ENCODE measurements at places on chromosomes 7 and 10.
A peak's percentile ranks its signal among the peaks of the same experiment; 100 is the strongest.

GRCh38 chr10:85864173-85864549 lies 502.4 kb downstream of the GRID1 start:
- DNase-seq, result no peak

DNA sequence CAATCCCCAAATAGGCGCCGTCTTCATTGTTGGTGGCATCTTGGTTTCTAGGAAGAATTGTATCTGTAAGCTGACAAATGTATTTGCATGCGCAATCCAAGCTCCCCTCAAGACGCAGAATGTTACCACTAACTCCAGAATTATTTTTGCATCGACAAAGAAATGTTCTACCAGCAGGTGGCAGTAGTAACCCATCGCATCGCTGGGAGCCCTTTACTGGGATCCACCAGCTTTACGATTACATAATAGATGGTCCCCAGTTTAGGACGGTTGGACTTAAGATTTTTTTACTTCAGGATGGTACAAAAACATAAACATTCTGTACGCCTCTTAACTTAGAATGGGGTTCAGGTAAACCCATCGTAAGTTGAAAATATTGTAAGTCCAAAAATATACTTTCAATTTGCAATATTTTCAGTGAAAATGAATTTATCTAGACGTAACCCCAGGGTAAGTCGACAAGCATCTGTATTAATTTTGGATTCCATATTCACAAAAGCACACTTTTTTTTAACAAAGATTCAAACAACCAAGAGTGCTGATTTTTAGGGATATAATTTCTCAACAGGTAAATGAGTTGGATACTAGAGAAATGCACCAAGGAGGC lies 114.0 kb upstream of the COBL start:
- no peak for DNase-seq

DNA sequence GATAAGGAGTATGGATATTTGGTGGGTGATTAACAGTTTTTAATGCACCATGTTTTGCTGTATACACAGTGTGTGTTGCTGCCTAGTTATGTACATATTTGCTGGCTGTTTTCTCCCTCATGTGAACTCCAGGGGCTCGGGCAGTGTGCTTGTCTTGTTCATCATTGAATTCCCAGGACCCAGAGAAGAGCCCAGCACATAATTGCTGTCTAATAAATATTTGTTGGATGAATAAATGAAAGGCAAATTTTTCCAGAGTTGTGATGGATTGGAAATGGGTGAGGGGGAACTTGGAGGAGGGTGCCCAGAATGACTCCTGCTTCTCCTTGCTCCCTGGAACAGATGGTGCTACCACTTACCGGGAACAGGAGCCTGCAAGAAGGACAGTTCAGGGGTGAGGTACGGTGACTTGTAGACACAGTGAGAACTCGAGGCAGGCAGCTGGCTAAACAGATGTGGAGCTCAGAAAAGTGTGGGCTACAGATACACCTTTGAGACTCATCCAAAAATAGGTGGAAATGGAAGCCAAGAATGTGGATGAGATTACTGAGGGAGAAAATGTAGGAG lies 586.8 kb upstream of the MGMT start:
- no peak for DNase-seq

- DNase-seq, result no peak
Observed at GRCh38 chr10:44016589-44017482, 368.1 kb downstream of the CXCL12 start.

GRCh38 chr7:49715486-49715885 lies 58.0 kb upstream of the VWC2 start:
- DNase-seq, result no peak

DNA sequence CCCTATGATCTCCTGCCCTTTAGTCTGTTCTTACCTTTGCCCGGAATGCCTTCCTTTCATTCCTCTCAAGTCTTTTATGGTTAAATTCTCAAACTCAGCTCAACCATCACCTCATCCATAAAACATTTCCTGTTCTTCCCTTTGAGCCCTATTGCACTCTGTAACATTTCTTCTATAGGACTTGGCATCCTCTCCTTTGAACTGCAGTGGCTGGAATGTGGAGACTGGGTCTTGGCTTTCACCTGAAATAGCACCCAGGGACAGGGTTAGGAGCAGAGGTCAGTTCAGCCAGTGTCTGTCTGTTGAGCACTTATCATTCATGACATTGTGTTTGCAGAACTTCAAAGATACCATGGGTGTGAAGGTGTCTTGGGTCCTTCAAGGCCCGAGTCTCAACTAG lies 7.2 kb downstream of the NFE2L3 start:
- no peak for DNase-seq

DNA sequence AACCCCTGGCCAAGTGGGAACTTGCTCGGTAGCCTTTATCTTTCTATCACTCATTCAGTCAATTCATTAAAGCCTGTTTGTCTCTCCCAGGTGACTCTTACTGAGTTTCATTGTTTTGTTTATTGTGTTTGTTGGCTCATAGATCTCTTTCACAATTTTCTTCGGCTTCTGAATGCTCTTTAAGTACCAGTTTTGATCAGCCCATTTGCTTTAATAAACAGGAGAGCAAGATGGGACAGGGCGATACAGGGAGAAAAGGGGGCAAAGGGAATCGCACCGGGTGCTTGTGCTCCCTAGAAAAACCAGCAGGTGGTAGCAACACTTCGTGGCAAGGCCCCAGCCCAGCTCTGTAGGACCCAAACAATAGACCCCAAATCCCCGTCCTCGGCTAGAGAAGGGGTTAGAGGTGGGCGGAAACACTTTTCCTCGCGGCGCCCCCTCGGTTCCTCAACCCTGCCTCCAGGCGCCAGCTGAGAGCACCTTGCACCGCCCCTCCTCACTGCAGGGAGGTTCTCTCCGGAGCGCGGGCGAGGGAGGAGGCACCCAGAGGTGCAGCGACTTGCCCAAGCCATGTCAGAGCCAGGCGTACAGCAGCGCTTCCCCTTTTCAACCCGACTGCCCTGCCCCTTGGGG lies 1.0 kb upstream of the EPHB6 start:
- peak; percentile 73 for DNase-seq

GRCh38 chr7:7384228-7384627 lies 151.4 kb downstream of the COL28A1 start:
- DNase-seq, result no peak

GRCh38 chr7:19001854-19002253 lies 115.6 kb downstream of the TWIST1 start:
- DNase-seq, result no peak

DNA sequence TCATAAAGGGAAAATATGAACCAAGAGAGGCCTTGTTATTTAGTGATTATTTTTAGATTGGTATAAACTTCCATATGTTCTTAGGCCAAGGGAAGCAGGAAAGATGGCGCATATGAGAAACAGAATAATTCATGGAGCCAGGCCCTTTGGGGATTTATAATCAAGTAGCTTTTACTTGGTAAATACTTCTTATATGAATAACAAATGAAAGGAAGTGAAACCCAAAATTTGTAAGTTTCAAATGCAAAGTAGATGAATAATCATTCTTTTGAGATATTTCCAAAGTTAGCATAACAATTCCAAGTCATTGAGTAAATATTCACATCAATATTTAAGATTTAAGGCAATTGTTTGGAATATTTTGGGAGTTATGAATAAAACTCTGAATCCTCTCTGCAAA lies 13.9 kb upstream of the OPTN start:
- no peak for DNase-seq

DNA sequence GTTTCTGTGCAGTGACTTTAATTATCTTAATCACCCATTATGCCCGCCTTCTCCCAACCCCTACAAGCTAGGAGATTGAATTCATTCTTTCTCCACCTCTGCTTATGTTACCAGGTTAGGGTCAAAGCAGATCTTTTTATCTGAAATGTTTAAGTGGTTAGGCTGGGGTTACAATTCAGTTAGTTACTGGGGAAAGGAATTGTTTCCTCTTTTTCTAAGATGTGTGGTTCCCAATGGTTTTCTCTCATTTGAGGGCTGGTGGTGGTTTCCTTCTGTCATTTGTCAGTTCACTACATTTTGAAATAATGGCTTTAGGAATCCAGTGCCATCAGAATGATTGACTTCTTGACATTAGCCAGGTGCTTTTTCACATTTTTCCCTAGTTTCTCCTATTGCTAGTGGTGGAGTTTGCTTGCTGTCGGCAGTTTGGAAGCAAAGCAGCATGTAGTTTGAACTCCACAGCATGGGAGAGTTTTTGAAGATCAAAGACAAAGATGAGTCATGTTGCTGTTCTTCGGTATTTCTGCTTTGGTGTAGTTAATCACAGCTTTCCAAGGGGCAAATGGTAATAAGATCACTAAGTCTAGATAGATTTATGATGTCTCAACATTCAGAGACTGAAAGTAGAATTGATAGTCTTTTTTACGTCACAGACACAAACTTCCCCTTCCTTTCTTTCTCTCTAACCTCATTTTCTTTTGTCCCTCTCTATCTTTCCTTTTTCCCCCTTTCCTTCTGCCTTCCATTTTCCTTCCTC lies 168.2 kb downstream of the SND1 start:
- DNase-seq, result no peak

DNA sequence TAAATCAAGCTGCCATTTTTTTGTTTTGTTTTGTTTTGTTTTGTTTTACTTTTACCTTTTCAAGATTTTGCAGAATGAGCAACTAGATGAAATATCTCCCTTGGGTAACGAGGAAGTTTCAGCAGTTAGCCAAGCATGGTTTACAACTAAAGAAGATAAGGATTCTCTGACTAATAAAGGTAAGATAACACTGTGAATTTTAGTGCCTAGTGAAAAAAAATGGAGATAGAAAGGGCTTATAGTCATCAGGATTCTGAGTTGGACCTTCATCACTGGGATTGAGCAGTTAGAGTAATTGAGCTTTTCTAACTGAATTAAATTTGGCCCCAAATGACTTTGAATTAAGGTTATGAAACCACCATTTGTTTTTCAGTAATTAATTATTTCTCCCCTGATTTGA lies 21.2 kb downstream of the DMTF1 start:
- DNase-seq, result no peak

DNA sequence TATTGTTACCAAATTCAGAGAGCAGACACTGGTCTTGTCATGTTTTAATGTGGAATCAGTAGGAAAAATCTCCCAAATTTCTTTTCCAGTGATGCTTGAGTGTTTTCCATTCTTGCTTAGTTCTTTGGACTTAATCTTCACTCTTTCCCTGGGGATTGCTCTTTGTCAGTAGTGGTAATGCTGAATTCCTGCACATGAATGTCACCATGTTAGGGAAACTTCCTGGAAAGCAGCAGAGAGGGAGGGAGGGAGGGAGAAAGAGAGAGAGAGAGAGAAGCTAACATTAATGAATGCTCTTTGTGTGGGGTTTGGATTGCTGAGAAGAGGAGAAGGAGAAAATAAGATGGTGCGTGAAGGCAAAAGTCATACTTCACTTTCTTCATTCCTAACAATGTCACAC lies 295.3 kb upstream of the COBL start:
- DNase-seq, result no peak

- no peak for DNase-seq
Observed at GRCh38 chr7:36190447-36191291, 37.6 kb downstream of the EEPD1 start.

- no peak for DNase-seq
Observed at GRCh38 chr7:116969371-116969902, 16.1 kb downstream of the ST7 start.

- DNase-seq, result no peak
Observed at GRCh38 chr10:25101461-25102146, 73.2 kb upstream of the GPR158 start.

GRCh38 chr7:66930341-66930740 lies 9.3 kb downstream of the TMEM248 start:
- no peak for DNase-seq

DNA sequence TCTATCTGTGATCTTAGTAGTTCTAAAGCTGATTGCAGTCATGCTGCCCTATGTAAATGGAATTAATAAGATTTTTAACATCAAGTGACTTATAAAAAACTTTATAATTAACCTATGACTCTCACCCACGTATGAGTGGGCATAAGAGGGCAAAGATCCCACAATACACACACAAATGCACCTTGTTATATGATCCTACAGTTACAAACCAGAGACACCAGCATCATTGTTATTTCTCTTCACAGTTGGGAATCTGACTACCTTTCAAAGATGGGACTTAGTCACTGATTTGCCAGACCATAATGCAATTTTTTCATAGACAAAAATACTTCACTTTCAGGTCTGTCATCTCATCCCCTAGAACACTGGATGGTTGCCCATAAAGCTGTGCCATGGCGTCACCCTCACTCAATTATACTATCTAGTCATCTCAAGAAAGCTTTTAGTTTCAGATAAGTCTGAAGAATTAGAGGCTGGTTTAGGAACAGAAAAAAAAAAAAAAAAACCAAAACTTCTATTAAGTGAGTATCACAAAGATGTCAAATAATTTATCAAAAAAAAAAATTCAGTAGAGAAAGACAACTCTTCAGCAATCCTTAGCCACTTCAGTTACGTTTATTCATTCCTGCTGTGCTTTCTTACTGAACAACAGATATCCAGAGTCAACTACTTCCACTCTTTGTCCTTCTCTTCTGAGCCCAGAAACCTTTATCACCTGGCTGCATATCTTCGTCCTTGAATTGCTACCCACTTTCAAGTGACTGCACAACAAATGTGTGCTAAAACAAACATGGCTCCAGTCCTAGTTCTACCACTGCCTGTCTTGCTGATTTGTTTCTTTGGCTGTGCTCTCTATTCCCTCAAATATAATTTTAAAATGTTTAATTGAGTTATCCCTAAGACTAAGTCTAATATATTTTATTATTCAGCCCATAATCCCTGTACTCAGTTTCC lies 175.0 kb upstream of the CHRM2 start:
- DNase-seq, result no peak

All from CD8-positive, alpha-beta memory T cell (primary cell).